ENCODE measurements at places on chromosomes 3 and 15.

- no peak for DNase-seq
Observed at GRCh38 chr3:40653878-40654277, 129.1 kb downstream of the ZNF621 start.

- DNase-seq = no peak
Observed at GRCh38 chr3:102454181-102454580, 19.4 kb downstream of the ZPLD1 start.

GRCh38 chr3:112407214-112407887, 74.4 kb downstream of the CD200 start:
- no peak for DNase-seq

DNA sequence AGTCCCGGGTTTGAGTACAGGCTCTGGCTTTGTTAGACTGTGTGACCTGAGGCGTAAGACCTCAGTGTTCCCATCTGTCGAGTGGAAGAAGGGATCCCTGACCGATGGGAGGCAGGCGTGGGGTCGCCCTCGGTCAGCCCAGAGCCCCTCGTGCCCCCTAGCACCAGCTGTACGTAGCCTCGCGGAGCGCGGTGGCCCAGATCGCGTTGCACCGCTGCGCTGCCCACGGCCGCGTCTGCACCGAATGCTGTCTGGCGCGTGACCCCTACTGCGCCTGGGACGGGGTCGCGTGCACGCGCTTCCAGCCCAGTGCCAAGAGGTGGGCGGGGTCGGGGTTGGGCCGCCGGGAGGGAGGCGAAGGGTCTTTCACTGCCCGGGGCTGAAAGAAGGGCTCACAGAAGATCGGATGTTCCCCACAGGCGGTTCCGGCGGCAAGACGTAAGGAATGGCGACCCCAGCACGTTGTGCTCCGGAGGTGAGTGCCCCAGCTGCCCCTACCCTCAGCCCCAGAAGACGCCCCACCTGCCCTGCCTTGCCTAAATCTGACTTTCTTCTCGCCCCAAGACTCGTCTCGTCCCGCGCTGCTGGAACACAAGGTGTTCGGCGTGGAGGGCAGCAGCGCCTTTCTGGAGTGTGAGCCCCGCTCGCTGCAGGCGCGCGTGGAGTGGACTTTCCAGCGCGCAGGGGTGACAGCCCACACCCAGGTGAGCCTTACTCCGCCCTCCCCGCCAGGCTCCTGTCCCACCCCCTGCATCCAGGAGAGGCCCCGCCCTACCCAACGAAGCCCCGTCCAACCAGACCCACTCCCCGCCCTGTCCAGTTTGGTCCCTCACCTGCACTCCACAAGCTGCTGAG, 3.5 kb upstream of the LSMEM2 start:
- DNase-seq = no peak

- no peak for DNase-seq
Observed at GRCh38 chr3:31576521-31576920, 43.8 kb downstream of the STT3B start.
